ENCODE measurements at places on chromosomes 2 and 18.

DNA sequence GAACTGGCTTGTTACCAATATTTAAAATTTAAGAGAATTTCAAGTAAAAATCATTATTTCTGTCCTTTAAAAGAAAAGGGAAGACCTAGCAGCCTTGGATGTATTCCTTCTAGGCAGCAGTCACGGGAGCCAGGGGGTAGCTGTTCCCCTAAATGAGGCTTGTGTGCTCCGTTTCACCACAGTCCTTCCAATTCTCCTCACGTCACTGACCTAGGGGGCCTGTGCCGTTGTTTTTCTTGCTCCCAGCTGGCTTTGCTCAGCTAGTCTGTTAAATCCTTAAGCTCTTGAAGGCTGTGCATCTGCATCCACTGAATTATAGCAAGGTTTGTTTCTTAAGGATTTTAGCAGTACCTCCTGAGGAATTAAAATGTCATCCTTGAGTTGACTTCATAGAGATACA, 9.9 kb downstream of the KLHL23 start:
- DNase-seq: no peak

GRCh38 chr2:107384422-107384821, 442.3 kb upstream of the RGPD4 start:
- DNase-seq: no peak

GRCh38 chr2:98545591-98545990, 62.7 kb downstream of the COA5 start:
- no peak for DNase-seq

DNA sequence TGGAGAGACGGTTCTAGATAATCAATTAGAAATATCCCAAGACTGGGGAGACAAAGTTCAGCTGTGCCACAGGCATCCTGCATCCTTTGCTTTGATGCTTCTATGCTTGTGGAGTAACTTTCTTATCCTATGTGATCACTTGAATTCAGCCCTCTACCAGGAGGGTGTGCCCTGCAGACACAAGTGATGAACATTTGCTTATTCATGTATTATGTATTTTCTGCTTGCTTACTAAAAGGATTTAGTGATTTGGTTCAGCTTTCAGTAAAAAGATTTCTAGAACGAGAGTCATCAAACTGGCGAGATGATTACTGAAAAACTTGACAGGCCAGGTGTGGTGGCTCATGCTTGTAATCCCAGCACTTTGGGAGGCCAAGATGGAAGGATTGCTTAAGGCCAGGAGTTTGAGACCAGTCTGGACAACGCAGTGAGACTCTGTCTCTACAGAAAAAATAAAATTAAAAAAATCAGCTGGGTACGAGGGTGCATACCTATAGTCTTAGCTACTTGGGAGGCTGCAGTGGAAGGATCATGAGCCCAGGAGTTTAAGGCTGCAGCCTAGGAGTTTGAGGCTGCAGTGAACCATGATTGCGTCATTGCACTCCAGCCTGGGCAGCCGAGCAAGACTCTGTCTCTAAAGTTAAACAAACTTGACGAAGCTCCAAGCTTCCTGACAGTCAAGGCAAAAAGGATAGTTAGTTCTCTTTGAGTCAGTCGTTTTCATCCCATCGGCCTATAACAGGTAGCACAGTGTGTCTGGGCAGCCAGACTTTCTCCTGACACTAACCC, 13.3 kb downstream of the HK2 start:
- DNase-seq: no peak

DNA sequence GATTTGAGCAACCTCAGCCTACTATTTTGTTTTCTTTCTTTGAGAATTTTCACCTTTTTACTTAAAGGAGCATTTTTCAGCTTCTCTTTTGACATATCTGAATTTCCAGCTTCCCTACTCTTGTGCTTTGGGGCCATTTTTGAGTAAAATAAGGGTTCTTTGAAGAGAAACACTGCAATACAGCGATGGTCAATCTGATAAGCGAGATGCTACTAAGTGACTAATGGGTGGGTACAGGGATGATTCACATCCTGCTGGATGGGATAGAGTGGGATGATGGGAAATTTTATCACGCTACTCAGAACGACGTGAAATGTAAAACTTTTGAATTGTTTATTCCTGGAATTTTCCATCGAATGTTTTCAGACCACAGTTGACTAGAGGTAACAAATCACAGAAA, 211.5 kb downstream of the TMEM247 start:
- no peak for DNase-seq

DNA sequence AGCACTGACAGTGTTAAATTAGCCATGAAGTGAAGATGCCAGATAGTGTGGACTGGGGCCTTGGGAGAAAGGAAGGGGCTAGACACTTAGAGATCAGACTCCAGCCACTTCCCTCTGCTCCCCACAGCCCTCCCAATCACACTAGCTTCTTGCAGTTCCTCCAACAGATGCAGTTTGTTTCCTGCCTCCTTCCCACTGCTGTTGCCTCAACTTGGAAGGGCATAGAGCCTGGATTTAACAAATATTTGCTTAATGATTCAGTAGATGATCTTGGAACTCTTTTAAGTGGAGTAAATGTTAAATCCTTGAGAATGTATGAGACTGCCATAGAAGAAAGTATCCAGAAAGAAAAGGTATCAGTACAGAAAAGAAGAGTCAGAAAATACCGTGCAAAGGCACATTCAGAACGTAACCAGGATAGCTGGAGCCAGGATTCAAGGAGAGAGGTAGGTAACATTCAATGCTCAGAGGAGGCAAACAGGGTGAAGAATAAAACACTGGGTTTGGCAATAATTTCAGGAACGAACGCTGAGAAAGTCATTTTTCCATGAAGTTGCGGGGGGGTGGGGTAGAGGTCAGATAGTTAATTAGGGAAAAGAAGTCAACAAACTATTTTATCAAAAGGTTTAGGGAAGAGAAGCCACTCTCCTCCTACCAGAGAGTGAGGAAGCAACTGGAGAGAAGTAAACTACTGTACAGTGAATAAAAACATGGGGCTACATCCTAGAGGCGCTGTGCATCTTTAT, 1.3 kb upstream of the BZW1 start:
- no peak for DNase-seq

DNA sequence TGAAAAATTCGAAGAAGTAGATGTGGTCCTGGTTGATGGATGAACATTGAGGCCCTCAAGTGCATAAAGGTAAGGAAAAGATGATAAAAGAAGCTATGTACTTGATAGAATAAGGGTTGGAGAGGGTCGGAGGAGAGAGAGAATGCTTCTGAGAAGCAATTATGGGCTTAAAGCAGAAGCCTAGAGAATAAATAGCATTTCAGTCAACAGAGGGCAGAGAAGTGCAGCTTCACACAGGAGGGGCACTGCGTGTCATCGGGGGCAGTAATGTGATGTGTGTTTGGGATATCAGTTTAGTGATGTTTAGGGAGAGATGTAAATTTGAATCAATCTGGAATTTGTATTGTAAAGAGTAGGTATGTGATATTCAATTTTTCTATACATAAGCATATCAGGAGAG, 334.5 kb downstream of the PIK3C3 start:
- DNase-seq: no peak

GRCh38 chr2:137444970-137445369, 519.3 kb upstream of the HNMT start:
- DNase-seq: no peak

DNA sequence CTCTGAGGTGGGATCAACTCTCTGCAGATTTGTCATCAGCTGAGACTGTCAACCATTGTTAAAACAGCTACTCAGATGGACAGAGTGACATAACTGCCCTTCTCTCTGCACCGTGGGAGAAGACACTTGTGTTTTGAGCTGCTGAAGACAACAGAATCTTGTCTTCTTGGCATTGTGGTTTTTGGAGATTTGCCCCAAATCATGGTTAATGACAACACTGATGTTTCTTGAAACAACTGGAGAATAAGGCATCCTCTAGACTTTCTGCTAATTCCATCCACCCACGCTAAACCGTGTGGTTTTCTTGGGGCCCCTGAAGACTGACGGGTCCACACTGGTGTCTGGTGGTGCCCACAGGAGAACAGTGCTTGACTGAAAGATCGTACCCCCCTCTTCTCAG, 39.5 kb downstream of the SH3BP4 start:
- DNase-seq: no peak

- DNase-seq: no peak
Observed at GRCh38 chr2:86176597-86176996, 18.7 kb downstream of the IMMT start.

DNA sequence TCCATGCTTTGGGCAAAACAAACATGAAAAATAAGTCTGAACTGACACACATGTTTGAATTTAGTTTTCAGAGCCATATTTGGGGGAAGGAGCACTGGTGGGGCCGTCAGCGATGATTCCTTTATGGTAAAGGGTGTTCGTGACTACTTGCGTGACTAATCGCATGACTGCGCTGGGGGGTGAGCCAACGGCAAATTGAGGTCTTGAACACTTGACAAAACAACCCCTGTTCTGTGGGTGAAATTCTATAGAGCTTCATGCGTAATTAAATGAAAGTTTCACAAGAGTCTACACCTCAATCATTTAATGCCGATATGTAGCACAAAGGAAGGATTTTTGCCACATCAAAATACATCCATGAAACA, 127.5 kb upstream of the CYP1B1 start:
- DNase-seq: no peak

GRCh38 chr2:10402062-10402585, 46.0 kb downstream of the ODC1 start:
- DNase-seq: no peak

Measured in activated T-cell treated with anti-CD3 and anti-CD28 coated beads for 48 hours (primary cell).